ENCODE measurements at places on chromosomes 1 and 21.

DNA sequence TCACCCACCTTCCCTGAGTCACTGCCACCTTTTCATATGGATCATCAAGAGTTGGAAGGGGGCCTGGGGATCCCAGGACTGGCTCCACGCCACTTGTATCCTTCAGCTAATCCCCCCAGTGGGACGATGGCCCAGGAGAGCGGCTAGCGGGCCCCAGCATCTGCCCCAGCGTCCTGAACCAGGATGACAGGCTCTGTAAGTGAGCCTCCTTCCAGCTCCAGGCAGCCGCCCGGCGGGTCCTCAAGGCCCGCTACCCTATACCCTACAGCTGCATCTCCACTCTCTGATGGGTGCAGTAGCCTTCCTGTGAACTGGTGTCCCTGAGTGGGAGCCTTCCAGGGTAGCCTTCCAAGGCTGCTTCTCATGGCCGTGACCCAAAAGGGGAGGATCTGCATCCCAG, 183.1 kb downstream of the ATG4C start:
- DNase-seq: no peak

GRCh38 chr1:226882187-226882586, 11.8 kb downstream of the PSEN2 start:
- DNase-seq: no peak

DNA sequence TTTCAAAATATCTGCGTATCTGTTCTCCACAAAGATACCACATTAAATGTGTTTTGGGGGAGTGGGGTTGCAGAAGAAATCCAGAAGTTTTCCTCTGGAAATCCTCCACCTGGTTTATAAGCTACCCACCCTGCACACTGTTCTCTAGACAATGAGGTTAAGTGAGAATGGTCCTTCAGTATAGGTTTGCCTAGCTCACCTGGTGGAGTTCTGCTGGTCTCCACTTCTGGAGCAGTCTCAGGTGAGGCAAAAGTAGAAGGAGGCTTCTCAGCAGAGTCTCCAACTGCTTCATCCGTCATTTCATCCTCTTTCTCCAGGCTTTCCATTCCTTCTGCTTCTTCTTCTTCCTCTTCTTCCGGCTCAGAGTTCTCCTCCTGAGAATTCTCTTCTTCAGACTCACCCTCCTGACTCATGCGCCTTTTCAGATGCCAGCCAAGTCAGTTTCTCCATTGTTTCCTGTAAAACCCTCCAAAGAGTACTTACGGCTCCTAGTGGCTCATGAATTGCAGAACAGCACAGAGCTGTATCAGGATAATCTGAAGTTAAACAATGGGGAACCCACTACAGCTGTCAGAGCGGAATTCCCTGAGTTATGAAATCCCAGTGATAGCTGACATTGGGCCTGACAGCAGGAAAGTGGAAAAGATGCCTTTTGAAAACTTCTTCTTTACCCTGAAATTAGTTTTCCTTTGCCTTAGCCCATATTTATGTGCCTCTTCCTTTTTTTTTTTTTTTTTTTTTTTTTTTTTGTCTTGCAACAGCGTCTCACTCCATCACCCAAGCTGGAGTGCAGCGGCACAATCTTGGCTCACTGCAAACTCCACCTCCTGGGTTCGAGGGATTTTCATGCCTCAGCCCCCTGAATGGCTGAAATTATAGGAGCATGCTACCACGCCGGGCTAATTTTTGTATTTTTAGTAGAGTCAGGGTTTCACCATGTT, 38.5 kb downstream of the MSTO1 start:
- DNase-seq: peak; percentile 70

DNA sequence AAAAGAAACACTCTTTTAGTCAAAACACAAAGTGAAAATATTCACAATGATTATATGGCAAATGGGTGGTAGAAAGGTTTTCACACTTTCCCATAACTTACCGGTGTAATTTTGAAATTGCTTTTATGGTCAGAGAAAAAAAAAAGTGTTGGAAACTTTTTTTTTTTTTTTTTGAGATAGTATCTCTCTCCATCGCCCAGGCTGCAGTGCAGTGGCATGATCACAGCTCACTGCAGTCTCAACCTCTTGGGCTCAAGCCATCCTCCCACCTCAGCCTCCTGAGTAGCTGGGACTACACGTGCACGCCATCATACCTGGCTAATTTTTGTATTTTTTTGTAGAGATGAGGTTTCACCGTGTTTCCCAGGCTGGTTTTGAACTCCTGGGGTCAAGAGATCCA, 3.3 kb downstream of the IFNGR2 start:
- no peak for DNase-seq

- no peak for DNase-seq
Observed at GRCh38 chr21:34221331-34222030, 142.3 kb upstream of the KCNE2 start.

DNA sequence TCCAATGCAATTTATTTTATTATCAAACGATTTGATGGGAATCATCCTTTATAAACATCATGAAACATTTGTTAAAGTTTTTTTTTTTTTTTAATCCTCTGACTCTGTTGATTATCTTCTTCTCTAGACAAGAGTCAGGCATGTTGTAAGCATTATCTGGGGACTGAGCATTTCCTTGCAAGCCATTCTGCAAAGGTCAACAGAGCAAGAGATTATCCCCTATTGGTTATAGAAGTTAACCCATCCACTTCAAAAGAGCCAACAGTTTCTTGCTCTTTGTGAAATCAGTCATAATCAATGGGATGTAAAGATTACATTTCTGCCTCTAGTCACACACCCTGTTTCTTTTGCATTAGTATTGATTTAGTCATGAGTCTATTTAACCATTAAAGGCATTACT, 368.8 kb upstream of the ADGRL4 start:
- no peak for DNase-seq

DNA sequence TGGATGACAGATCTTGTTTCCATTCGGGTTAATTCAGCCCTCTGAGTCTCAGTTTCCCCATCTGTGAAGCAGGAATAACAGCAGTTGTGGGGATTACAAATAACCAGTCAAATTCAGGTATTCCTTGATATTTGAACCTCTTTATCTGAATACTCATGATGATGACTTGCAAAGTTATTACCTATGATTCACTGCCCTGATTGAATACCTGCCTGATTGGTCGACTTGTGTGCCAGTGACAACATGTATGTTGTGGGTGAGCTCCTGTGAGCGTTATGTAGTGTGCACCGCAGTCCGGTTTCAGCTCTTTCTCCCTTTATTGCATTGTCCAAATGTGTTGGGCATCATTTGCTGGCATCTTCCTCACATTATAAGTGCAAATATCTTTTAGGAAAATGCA, 9.5 kb upstream of the TMEM61 start:
- no peak for DNase-seq

DNA sequence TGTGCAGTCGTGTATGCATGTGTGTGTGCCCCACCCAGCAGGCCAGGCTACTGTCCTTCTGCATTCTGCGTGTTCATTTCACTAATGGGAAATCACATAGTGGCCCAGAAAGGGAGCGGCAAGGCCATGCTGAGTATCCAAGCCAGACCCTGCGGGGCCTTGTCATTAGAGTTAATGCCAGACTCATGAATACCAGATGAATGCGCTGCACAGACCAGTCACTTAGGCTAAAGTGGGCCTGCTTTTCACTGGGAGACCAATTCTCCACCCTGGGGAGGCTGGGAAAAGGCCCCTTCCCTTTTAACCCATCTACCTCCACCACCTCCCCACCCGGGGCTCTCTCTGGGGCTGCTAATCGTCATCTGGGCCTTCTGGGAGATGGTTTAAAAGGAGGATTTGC, 17.0 kb upstream of the GRIK3 start:
- no peak for DNase-seq

- no peak for DNase-seq
Observed at GRCh38 chr1:93348104-93348728, 2.5 kb downstream of the DR1 start.

DNA sequence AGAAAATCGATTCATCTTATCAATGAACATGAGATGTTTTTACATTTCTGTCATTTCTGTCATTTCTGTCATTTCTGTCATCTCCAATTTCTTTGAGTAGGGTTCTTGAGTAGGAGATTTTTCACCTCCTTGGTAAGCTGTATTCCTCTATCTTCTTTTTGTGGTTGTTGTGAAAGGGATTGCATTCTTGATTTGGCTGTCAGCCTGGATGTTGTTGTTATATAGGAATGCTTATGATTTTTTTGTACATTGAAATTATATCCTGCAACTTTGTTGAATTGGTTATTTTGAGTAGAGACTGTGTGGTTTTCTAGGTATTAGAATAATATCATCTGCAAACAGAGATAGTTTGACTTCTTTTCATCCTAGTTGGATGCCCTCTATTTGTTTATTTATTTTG, 1233.7 kb downstream of the PLA2G4A start:
- DNase-seq: no peak

DNA sequence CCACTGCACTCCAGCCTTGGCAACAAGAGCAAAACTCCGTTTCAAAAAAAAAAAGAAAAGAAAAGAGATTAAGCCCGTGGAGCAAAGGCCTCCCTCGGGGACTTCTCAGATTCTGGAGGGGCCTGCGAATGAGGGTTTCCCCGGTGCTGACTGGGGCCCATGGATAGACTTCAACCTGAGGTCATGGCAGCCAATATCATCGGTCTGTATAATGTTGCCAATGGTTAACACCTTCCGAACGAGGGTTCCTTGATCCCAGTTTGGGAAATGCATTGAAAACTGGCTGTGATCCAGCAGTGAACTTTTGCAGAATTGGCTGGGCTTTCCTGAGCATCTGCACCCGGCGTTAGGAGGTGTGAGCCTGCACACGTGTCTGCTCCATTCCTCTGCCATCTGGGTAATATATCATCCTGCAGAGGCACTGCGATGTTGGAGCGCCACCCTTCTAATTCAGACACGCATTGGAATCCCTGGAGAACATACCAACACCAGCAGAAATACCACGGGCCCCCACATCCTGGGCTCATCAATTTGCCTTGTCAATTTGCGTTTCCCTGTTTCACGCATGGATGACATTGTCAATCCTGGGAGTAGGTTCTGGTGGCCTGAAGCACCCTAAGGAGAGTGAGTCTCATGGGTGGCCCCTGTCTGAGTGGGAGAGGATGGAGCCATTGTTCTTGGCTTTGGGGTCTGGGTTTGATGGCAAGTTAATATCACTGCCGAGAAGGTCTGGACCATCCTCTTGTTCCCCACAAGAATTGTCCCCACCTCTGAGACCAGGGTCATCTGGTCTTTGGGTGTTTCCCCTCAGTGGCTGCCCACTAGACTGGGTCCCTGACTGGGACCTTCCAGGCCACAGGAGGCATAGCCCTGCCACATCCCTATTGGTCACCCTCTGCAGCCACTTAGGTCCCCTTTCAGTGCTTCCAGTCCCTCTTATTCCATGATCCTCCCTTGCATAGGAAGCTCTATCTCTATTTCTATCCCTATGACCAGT, 441.0 kb downstream of the PTPRU start:
- no peak for DNase-seq

DNA sequence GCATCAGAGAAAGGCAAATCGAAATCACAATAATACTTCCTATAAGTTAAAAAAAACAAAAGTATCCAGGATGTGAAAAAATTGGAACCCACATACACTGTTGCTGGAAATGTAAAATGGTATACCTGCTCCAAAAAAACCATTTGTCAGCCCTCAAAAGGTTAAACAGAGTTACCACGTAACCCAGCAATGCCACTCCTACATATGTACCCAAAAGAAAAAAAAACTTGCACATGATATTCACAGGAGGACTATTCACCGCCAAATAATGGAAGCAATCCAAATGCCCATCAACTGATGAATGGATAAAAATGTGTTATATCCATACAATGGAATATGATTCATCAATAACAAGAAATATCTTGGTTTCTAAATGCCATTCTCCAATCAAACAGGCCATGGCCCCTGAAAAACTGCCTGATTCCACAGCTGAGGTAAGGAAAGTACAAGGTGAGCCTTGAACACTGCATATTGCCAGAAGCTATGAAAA, 38.8 kb upstream of the PSMG1 start:
- no peak for DNase-seq

- DNase-seq: no peak
Observed at GRCh38 chr1:5532811-5533210, 459.4 kb downstream of the NPHP4 start.

GRCh38 chr1:106956721-106957120, 99.8 kb upstream of the PRMT6 start:
- no peak for DNase-seq

GRCh38 chr1:213014642-213015041, 1.0 kb downstream of the ANGEL2 start:
- DNase-seq: peak; percentile 58

- DNase-seq: no peak
Observed at GRCh38 chr1:57599236-57599994, 175.6 kb upstream of the DAB1 start.

DNA sequence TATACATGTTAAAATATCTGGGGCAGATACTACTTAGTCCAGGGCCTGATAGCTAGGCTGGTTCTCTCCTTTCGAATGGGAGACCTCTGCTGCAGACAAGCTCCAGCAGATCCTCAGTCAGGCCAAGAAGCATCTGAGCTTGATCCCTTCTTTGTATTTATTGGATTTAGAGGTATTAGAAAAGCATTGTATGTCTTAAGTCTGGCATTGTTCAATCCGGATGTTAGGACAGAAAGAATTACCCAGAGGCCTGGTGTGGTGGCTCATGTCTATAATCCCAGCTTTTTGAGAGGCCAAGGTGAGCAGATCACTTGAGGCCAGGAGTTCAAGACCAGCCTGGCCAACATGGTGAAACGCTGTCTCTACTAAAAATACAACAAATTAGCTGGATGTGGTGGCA, 21.2 kb upstream of the EYA3 start:
- DNase-seq: no peak

DNA sequence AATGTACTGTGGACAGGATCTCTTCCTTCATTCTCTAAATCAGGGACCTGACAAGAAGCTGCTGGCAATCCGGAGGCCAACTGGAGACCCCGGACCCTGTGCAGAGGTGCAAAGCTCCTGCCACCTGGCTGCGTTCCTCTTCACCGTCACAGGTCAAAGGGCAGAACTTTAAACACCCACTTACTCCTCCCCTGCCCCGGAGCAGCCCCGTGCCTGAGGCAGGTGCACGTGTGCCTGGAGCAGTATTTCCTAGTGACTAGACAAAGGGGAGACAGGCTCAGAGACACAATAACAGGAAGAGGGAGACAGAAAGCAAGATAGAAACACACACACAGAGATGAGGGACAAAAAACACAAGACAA, 6.6 kb upstream of the PIGC start:
- no peak for DNase-seq

DNA sequence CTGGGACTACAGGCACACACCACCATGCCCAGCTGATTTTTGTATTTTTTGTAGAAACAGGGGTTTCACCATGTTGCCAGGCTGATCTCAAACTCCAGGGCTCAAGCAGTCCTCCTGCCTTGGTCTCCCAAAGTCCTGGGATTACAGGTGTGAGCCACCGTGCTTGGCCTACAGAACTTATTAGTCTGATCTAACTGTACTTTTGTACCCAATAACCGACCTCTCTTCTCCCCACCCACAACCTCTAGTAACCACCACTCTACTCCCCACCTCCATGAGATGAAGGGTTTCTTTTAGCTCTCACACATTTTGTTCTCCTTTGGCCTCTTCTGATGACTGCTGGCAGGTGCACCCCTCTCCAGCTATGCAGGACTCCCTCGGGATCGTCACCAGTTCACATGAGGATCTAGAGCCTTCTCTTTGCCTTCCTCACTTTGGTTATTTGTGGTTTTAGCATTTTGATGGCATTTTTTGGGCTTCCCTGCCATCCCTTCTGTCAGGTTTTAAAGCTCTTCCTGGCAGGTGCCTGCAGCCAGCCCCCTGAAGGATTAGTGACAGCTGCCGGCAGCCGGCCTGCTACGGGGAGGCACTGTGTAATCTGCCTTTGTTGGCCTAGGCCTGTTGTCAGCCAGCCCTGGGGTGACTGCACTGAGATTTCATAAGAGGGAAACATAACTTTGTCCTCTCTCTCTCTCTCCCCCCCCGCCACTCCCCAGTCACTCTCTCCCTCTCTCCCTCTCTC, 99.8 kb upstream of the ATP1A1 start:
- no peak for DNase-seq
